Glomerular endothelial cell (primary cell): ENCODE measurements at places on chromosomes 6 and 20. TPM values are rescaled to one million over a fixed set of nuclear protein-coding genes. Genes with fewer than 3 reads are reported as not detected.

DNA sequence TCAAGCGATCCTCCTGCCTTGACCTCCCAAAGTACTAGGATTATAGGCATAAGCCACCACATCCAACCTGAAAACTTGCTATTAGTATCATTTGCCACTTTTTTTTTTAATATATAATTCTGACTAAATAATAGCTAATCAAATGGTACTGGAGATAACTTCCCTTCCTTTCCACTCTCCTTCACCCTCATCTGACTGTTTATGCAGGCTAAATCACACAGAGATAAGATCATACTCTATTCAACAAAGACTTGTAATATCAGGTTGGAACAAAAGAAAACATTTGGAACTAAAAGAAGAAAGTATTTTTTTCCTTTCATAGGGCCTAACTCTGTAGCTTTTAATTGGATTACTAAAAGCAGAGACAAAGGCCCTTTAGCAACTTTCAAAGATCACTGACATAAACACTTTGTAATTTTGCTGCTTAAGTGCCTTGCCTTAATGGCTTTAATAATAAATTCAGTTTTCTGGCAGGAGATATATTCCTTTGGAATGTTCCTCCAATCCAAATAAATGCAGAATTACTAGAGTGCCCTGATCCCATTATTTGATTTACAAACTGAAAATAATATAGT, 198.7 kb upstream of the ASCC3 start:
- DNase-seq, result no peak

DNA sequence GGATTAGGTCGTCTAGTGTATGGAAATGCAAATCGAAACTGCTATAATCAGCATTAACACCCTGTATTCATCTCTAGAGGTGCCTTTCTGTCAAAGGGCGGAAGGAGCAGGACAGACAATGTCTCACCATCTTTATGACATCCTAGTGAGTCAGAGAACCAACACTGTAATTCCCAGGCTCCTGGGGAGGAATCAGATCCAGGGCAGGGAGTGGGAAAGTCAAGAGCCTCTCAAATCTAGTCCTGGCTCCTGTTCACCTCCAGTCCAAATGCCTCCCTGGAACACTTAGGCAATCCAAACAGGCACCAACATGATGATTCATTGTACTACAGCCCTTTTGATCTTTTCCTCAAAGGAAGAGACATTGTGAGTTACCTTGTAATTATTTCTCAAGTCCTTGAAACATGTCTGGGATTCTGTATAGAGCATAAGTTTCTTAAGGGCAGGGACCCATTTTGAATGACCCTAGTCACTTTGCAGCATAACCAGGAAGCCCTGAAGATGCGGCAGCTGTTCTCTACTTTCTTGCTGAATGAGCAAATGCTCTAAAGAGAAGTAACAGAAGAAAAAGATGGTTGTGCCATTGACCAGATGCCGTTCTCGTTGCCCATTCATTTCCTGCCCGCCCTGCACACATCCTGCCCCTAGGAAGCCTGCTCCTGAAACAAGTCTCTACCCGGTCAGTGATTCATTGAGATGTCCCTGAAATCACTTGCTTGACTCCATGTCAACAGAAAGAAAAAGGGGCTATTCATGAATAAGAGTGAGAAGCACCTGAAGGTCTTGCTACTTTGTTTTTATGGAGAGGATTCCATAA, 112.8 kb upstream of the JARID2 start:
- no peak for DNase-seq

Gene USP49
- total RNA-seq, result 1.8 and 4.1 TPM in 2 replicates

Gene CTAGE9
- 0.05 TPM in 1 of 2 replicates, not detected in the other for total RNA-seq

Gene SLC22A1
- total RNA-seq, result not detected in 2 replicates

GRCh38 chr6:7143476-7143974, 35.8 kb downstream of the RREB1 start:
- no peak for DNase-seq

Gene SAYSD1
- 12.2 and 16.7 TPM in 2 replicates for total RNA-seq

DNA sequence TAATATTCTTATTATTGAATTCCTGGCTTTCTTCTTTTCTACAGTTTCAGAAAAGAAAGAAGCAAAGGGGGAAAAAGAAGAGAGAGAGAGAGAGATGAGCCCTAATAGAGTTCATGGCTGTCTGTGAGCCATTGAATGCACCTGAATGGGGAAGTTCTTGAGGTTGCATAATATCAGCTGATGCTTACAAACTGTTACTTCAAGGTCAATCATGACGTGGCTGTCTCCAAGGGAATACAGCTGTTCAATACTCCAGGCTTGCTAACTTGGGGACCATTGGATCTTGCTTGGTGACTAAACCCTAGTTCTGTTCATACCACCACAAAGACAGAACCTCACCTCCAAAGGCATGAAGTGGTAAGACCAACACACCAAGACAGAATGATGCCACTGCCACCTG, 180.4 kb downstream of the ADGRG6 start:
- DNase-seq, result no peak

DNA sequence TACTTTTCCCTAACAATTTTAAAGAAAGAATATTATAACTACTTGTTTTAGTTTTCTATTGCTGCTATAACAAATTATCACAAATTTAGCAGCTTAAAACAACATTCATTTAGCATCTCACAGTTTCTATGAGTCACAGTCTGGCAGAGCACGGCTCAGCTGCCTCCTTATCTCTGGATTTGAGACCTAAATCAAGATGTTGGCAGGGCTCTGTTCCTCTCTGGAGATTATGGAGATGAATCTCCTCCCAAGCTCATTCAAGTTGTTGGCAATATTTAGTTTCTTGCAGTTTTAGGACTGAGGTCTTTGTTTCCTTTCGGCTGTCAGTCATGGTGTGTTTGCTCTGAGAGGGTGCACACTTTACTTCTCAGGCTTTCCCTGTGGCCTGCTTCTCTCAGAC, 1065.8 kb upstream of the EYS start:
- no peak for DNase-seq

GRCh38 chr6:7632501-7633290, 42.7 kb downstream of the SNRNP48 start:
- DNase-seq, result no peak

DNA sequence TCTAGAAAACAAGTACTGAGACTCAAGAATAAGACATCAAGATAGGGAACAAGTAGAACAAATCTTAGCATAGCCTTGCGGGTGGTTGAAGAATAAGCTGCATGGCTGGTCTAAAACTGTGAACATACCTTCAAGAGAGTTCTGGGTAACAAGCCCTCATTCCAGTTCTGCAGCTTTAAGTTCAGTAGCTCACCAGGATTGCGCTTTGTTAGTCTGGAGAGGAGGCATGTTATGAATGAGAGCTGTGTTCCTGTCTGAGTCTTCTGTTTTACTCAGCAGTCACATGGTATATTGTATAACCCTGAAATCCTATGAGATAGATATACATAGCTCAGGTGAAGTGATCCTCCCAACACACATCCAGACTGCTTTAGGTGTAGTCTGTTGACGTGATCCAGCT, 406.6 kb upstream of the IRAK1BP1 start:
- no peak for DNase-seq

GRCh38 chr6:35754452-35755277, 17.8 kb downstream of the ARMC12 start:
- no peak for DNase-seq

DNA sequence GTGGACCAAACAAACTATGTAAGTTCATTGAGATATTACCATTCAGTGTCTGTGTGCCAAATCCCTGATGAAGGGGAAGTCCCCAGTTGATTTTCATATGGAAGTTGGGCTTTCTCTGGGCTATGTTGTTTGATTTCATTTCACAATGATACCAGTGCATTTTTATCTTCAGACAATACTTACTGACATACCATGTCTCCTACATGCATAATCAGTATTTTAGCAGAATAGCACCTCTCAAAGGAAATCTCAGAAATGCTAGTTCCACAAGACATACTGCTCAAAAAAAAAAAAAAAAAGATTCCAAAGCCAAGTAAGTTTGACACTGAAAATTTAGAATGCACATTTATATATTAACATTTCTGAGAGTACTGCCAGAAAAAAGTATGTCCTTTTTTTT, 168.8 kb upstream of the RNF217 start:
- no peak for DNase-seq

- DNase-seq, result no peak
Measured at GRCh38 chr6:158070513-158070912, 88.8 kb downstream of the SYNJ2 start.

GRCh38 chr6:158256746-158257424, 55.4 kb upstream of the TULP4 start:
- DNase-seq, result no peak

DNA sequence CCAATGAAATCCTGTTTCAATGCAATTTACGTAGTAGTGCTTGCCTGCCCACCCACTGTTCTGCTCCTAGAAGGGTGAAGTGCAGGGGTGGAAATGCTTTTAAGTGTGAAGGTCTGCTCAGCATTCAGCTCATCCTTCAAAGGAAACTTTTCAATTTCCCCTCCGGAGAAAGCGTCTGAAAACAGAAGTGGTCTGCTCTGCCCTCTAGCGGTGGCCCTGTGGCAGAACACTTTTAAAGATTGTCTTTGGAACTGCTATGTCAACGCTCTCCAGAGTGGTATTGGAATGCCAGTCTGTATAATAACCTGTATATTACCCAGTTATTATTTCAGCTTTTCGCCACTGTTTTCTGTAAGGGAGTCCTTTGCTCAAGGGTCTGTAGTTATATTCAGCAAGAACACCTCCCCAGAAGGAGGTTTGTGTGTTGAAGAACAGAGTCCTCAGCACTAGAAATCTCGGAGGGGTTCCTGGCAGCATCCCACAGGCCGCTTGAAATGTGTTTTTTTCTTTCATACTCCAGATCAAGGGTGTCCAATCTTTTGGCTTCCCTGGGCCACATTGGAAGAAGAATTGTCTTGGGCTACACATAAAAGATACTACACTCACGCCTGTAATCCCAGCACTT, 63.1 kb upstream of the KLHL31 start:
- no peak for DNase-seq

Gene MCHR2
- total RNA-seq, result not detected in 2 replicates

Gene ABHD16B
- total RNA-seq, result not detected in 2 replicates

DNA sequence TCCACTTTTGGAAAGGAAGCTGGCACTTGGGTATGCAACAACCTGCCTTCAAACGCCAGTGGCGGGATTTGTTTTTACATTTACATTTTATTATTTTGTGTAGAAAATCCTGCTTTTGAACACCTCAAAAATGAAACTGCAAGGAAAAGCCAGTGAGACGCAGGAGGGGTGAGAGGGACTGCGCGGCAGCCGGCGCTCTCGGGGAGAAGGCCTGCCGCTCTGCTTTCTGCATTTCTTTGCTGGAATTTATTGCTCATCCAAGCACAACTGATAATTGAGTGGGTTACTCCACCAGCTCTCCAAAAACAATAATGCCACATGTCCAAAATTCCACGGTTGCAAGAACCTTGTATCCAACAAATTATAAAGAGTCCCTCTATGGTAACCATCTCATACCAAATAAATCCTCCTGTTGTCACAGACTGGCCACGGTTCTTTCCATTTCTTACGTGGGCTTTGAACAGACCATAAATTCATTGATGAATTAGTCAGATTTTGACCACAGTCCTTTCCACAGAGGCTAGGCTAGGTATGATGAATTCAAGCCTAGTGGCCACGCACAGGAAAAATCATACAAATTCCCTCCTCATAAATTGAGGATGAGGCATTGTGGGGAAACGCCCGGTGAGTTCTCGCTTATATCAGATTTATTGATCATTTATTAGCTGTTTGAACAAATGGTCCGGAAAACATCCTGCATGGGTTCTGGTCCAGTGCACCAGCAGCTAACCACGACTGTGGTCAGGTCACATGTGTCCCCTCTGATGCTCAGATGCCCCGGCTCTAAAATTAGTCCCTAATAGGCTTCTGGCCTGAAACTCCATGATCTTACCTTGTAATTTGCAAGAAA, 31.6 kb upstream of the FOXC1 start:
- DNase-seq, result no peak

DNA sequence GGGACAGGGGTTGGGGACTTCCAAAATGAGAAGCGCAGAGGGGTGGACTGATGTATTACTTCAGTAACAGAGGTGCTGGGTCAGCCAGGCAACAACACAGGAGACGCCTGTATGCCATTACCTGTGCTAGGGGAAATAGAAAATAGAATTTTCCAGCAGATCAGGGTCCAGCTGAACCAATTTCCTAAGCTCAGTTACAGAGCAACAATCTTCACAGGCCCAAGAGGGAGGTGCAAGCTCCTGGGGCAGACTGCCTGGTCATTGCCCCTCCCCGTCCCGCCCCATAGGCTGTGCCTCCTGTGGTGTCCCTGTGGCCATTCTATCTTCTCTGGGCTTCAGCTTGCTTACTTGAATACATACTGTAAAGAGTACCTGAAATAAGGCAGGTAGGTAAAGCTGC, 3.7 kb downstream of the KCNK5 start:
- no peak for DNase-seq

DNA sequence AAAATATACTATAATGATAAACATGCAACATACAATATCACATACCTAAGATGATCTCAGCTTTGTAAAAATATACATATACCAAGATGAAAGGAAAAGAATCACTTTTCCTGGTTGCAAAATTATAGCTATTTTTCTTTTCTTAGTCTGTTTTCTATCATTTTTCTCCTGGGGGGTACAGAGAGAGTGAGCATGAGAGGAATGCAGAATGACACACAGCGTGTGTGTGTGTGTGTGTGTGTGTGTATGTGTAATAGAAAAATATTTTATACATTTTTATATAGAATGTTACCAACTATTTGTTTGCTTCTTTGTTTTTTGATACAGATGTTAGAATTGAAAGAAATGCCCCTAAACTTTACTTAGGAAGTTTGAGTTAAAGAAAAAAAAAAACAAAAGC, 64.3 kb downstream of the FAM83B start:
- DNase-seq, result no peak

Gene PROKR2
- total RNA-seq, result not detected in 2 replicates

DNA sequence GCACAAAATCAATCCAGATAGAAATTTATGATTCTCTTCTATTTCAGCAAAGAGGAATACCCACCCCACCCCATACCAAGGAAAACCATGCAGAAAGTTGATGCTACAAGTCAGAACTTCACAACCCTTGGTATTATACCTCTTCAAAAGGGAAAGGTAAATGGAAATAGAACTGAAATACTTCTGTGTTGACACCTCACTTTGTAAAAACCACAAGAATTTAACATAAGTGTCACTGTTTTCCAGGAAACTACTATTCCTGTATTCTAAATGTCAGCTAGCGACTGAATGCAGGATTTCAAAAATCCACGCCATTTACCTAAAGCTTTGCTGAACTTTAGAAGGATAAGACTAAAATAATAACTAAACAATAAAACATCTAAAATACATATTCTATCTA, 3.6 kb downstream of the CPNE1 start:
- no peak for DNase-seq

DNA sequence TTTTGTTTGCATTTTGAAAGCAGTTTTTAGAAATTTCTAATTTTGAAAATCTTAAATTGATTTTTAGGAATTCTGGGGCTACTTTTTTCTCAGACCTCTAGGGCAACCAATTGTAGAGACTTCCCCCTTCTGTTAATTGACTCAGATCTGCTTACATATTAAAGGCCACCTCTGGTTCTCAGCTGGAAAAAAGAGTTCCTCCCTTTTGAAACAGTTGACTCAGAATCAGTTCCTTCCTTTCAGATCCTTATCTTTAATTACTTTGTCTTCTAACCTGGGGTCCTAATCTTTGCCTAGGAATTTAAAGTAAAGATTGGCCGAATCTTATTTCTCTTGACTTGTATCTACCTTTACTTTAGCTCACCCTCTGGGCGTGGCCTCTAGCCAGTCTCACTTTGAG, 146.8 kb downstream of the LAMA2 start:
- peak; percentile 5 for DNase-seq

Gene PACSIN1
- not detected in 2 replicates for total RNA-seq

GRCh38 chr6:111626441-111626840, 20.8 kb upstream of the TRAF3IP2 start:
- no peak for DNase-seq

GRCh38 chr6:166718516-166718915, 91.5 kb upstream of the RPS6KA2 start:
- DNase-seq, result no peak
